Stimulated activated CD8-positive, alpha-beta memory T cell treated with anti-CD3 and anti-CD28 coated beads, Interleukin-7, amount 100 ng/mL, for 24 hours (primary cell): ENCODE measurements at places on chromosomes 1 and 21.

GRCh38 chr1:117600966-117601365 is 4.9 kb upstream of the TENT5C start:
- DNase-seq, result no peak

- no peak for DNase-seq
These were observed 22.6 kb downstream of the RIPK4 start for GRCh38 chr21:41744028-41744930.

GRCh38 chr1:63693944-63694571 is 79.8 kb upstream of the ROR1 start:
- DNase-seq, result no peak

DNA sequence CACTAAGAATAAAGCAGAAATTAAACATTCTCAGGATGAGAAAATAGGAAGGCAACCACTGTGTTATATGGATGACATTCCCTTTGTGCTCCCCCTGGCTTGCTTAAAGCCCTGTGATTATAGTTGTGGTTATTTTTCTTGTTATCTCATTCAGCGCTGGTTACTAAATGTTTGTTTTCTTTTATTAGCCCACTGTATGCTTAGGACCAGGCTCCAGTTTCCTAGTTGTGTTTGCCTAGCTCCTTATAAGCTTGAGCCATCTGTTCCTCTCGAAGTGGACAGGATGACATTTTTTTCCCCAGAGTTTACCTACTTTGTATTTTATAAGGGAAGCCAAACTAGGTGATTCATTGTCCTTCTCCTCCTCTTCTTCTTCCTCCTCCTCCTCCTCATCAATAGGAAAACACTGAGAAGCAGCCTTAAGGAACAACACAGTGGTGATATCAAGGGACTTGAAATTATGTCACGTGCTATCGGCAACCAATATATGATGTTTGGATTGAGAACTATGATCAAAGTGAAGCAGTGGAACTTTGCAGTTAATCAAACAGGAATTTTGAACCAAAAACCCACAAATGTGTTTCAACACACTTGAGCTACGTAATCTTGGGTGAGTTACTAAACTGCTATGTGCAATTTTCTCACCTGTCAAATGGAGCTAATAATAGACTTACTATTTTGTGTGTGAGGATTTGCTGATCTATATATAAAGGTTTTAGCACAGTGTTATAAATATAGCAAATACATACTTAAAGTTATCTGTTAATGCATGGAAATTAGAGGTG is 35.1 kb upstream of the RGS7 start:
- no peak for DNase-seq

GRCh38 chr21:37562920-37563640 is 196.5 kb downstream of the DYRK1A start:
- DNase-seq, result no peak
